Stomach (tissue), 19 donors: ENCODE measurements at places on chromosomes 16 and 17. TPM values are rescaled to one million over a fixed set of nuclear protein-coding genes. Genes with fewer than 3 reads are reported as not detected.
A peak's percentile ranks its signal among the peaks of the same experiment; 100 is the strongest.

Gene HLF
- 12.9 TPM for total RNA-seq

Gene WNK4
- 30.4 TPM for total RNA-seq

Gene PSMD3
- 13.4 TPM for total RNA-seq

Gene GAST
- not detected for total RNA-seq

Gene KRTAP1-1
- not detected for total RNA-seq

Gene CA4
- 30.1 TPM for total RNA-seq

Gene VAT1L
- 0.87 TPM for total RNA-seq

GRCh38 chr16:84818989-84819643, 669 bp upstream of the CRISPLD2 start:
- H3K4me1 ChIP-seq: peaks cover 7% of the 10 kb centered on the region
- DNase-seq: no peak
- H3K27ac ChIP-seq: peak overlapping the region; percentile 96
- no peaks in the 10 kb centered on the region for H3K27me3 ChIP-seq
- no peaks in the 10 kb centered on the region for H3K36me3 ChIP-seq
- peak overlapping the region; percentile 79 for H3K4me3 ChIP-seq

GRCh38 chr16:50371936-50372595, 3.3 kb upstream of the BRD7 start:
- peaks cover 7% of the 10 kb centered on the region for H3K4me1 ChIP-seq
- DNase-seq: no peak
- no peaks in the 10 kb centered on the region for H3K27me3 ChIP-seq
- no peak overlapping the region for H3K4me3 ChIP-seq
- H3K36me3 ChIP-seq: no peaks in the 10 kb centered on the region

DNA sequence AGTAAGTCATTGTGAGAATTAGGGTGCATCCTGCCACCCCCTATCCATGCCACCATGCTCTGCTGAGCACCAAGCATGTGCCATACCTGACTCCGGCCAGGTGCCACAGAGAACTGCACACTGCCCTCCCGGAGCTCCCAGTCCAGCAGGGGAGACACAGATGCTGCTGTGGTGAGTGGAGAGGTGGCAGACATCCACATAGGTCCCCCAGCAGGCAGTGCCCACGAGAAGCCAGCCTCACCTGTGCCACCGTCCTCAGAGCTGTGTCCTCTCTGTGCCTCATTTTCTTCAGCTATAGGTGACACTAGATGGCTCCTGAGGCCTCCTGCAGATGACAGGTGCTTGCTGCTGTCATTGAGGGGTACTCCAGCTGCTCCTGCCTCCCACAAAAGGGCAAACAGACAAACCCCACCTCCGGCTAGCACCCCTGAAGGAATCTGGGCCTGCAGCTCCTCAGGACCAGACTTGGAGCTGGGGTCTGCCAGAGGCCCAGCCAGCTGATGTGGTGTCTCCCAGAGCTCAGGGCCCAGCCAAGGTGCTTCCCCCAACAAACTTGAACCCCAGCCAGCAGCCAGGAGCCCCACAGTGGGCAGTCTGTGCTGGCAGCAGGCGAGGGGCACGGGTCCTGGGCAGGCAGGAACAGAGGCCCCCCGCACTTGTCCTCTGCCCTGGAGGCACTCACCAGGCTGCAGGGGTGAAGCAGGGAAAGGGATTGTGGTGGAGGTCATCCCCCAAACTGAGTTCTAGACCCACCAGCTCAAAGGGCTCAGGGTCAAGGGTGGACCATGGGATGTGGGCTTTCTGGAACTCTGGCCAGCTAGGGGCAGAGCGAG, 17.1 kb downstream of the FOXJ1 start:
- no peak overlapping the region for H3K27ac ChIP-seq
- DNase-seq: no peak
- no peak overlapping the region for H3K4me3 ChIP-seq
- H3K4me1 ChIP-seq: peaks cover 10% of the 10 kb centered on the region
- H3K27me3 ChIP-seq: no peaks in the 10 kb centered on the region

GRCh38 chr17:28509789-28510188, 3.6 kb downstream of the FOXN1 start:
- H3K27me3 ChIP-seq: peaks cover 8% of the 10 kb centered on the region
- H3K4me1 ChIP-seq: peaks cover 7% of the 10 kb centered on the region
- no peak for DNase-seq

- no peaks in the 10 kb centered on the region for H3K4me1 ChIP-seq
- no peak overlapping the region for H3K27ac ChIP-seq
- peaks cover 4% of the 10 kb centered on the region for H3K36me3 ChIP-seq
- H3K27me3 ChIP-seq: no peaks in the 10 kb centered on the region
Observed at GRCh38 chr16:82135844-82136243, 34.2 kb downstream of the MPHOSPH6 start.

- DNase-seq: no peak
- no peaks in the 10 kb centered on the region for H3K27me3 ChIP-seq
- peak overlapping the region; percentile 61 for H3K27ac ChIP-seq
- H3K4me3 ChIP-seq: no peak overlapping the region
Observed at GRCh38 chr17:36550491-36551417, 6.0 kb downstream of the GGNBP2 start.

GRCh38 chr16:11333010-11333409, 12.2 kb upstream of the RMI2 start:
- H3K4me1 ChIP-seq: peaks cover 16% of the 10 kb centered on the region
- no peaks in the 10 kb centered on the region for H3K27me3 ChIP-seq
- no peak for DNase-seq

DNA sequence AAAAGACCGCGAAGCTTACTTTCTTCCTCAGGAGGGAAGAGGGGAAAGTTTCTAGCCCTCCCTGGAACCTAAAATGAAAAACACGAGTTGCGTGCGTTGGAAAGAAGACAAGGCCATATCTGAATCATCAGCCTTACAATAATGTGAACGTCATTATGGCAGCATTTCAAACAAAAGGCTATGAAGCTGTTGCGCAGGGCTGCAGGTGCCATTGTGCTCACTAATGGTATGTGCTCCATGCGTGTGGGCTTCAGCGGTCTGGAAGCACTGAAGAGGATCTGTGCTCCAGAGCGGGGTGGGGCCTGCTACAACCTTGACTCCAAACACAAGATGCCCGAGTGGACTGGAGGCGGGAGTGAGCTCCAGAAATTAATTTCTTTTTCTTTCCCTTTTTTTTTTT, 12.1 kb upstream of the CYB5B start:
- no peak for DNase-seq
- H3K4me3 ChIP-seq: no peak overlapping the region
- H3K4me1 ChIP-seq: peaks cover 6% of the 10 kb centered on the region

DNA sequence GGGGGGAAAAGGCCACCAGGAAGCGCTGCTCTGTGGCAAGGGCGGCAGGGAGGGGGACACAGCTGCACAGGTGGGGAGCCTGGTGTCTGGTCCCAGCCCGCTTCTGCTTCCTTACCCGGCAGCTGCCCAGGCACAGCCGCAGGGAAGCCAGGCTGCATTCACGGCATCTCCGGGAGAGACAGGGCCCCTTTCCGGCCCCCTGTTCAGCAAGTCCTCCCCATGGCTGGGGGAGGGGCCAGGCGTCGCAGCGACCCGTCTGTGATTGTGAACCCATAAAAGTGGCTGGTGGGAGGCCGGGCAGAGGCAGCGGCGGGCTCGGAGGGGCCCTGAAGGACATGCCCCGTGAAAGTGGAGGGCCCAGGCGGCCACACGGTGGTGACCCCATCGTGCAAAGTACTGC, 28.7 kb downstream of the SOX8 start:
- peaks cover 26% of the 10 kb centered on the region for H3K27me3 ChIP-seq
- H3K27ac ChIP-seq: no peak overlapping the region
- no peak overlapping the region for H3K4me3 ChIP-seq
- H3K4me1 ChIP-seq: no peaks in the 10 kb centered on the region
- H3K36me3 ChIP-seq: no peaks in the 10 kb centered on the region

DNA sequence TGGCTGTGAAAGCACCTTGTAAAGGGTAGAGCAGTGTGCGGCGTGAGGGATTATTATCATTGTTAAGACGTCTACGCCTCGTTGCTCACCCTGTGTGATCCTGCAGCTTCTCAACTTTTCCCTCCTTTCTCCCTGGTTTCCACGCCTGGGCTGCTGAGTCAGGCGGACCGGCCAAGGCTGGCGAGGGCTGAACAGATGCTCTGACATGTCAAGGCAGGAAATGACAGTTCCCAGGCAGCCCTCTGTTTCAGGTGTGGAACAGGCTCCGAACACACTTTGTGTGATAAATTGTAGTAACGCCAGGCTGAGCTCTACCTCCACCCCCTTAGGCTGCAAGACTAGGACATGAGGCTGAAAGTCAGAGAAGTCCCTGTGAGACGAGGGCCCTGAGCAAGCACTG, 46.0 kb upstream of the TBX2 start:
- H3K27me3 ChIP-seq: no peaks in the 10 kb centered on the region
- H3K4me3 ChIP-seq: no peak overlapping the region
- no peaks in the 10 kb centered on the region for H3K4me1 ChIP-seq
- H3K36me3 ChIP-seq: no peaks in the 10 kb centered on the region
- H3K27ac ChIP-seq: no peak overlapping the region

GRCh38 chr17:37191219-37191618, 184.6 kb upstream of the C17orf78 start:
- no peak for DNase-seq
- no peak overlapping the region for H3K27ac ChIP-seq
- H3K4me1 ChIP-seq: no peaks in the 10 kb centered on the region
- H3K4me3 ChIP-seq: no peak overlapping the region
- no peaks in the 10 kb centered on the region for H3K27me3 ChIP-seq
- peaks cover 62% of the 10 kb centered on the region for H3K36me3 ChIP-seq

DNA sequence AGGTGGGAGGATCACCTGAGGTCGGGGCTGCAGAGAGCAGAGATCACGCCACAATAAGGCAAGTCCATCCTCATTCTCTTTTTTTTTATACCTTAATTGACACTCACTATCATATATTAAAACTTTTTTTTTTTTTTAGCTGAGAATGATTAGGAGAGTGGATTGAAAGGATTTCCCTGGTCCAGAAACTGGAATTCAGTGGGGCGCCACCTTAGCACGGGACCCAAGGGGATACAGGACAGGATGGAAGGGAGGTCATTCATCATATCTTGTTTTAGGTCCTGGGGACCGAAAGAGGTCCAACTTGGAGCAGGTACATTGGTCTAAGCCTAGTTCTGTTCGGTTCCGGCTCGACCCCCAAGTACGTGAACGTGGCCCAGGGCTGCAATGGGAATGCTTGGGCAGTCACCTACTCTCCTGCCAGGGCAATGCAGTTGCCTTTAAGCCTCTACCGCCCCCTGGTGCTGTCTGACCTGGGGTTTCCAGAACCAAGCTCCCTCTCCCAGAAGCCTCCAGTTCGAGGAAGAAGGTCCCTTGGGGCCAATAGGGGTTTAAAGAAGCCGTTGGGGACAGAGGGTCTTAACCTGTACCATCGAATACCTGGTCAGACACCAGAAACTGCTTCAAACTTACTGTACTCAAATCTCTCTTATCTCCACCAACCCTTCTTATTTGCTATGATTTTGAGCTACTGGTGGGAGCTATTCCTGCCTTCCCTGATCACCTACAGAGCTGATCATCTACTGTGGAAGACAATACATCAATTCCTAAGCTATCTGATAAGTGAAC, 19.9 kb upstream of the GPATCH8 start:
- H3K27me3 ChIP-seq: no peaks in the 10 kb centered on the region
- H3K4me1 ChIP-seq: no peaks in the 10 kb centered on the region
- peak; percentile 83 for DNase-seq
- no peak overlapping the region for H3K4me3 ChIP-seq
- H3K27ac ChIP-seq: no peak overlapping the region

DNA sequence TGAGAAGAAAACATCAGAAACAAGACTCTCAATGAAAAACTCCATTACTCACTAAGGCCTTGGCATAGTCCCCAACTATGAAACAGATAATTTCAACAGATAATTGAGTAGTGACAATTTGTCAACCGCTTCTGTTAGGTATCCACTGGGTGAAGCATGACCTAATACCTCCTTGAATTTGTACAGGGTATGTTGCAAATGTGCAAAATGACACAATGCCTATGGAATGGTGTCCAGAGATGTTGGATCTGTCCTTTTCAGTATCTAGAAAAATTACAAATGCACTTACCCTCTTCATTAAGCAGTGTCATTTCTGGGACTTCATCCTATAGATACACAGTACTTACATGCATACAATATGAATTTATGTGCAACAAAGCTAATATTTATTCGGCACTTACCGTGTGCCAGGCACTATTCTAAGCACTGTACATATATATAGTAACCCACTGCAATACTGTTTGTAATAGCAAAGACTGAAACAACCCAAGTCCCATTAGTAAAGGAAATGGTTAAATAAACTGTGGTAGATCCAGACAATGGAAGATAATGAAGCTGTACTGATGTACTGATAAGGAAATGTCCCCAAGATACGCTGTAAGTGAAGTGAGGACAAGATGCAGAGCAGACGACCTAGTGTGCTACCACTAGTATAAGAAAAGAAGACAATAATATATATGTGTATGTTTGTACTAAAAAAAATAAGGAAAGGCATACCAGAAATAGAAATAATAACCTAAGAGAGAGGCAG, 21.4 kb upstream of the SLC6A4 start:
- no peak overlapping the region for H3K27ac ChIP-seq
- no peaks in the 10 kb centered on the region for H3K4me1 ChIP-seq
- H3K36me3 ChIP-seq: peaks cover 10% of the 10 kb centered on the region
- H3K4me3 ChIP-seq: no peak overlapping the region
- no peaks in the 10 kb centered on the region for H3K27me3 ChIP-seq

- H3K27ac ChIP-seq: no peak overlapping the region
- peaks cover 38% of the 10 kb centered on the region for H3K4me1 ChIP-seq
- H3K4me3 ChIP-seq: no peak overlapping the region
- H3K36me3 ChIP-seq: no peaks in the 10 kb centered on the region
- no peaks in the 10 kb centered on the region for H3K27me3 ChIP-seq
- no peak for DNase-seq
Observed at GRCh38 chr16:70657956-70658355, 11.6 kb downstream of the IL34 start.

GRCh38 chr17:73947281-73947965, 256.1 kb upstream of the RPL38 start:
- DNase-seq: no peak
- H3K4me1 ChIP-seq: peaks cover 7% of the 10 kb centered on the region
- no peak overlapping the region for H3K4me3 ChIP-seq
- no peak overlapping the region for H3K27ac ChIP-seq

- H3K4me1 ChIP-seq: peaks cover 29% of the 10 kb centered on the region
- H3K27me3 ChIP-seq: no peaks in the 10 kb centered on the region
- peak overlapping the region; percentile 50 for H3K4me3 ChIP-seq
- DNase-seq: no peak
- H3K27ac ChIP-seq: peak overlapping the region; percentile 79
- no peaks in the 10 kb centered on the region for H3K36me3 ChIP-seq
Observed at GRCh38 chr16:57373117-57373947, 1.0 kb downstream of the CX3CL1 start.

GRCh38 chr16:2962334-2963073, 1.6 kb upstream of the KREMEN2 start:
- peaks cover 98% of the 10 kb centered on the region for H3K27me3 ChIP-seq
- no peak overlapping the region for H3K27ac ChIP-seq
- H3K36me3 ChIP-seq: no peaks in the 10 kb centered on the region

DNA sequence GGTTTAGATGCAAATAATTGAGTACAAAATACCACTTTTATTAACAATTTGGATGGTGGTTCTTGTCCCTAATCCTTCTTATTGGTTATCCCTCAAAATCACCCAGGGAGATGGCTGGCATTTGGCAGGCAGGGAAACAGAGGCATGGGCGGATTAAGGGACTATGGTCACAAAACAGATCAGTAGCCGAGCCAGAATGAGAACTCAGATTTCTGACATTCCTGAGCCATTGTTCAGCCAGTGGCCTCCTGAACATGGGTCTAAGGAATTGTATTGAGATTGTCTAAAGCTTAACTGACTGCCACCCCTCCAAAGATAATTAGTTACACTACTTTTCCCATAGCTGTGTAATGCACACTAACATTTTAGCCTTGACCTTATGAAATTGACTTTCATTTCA, 88.4 kb downstream of the CHD9NB start:
- no peaks in the 10 kb centered on the region for H3K36me3 ChIP-seq
- H3K27ac ChIP-seq: no peak overlapping the region
- H3K4me3 ChIP-seq: no peak overlapping the region
- no peaks in the 10 kb centered on the region for H3K4me1 ChIP-seq
- DNase-seq: no peak
